ENCODE measurements at places on chromosomes 16 and 17.

GRCh38 chr17:9200699-9201359 is 179.5 kb downstream of the NTN1 start:
- DNase-seq: no peak

- no peak for DNase-seq
Measured at GRCh38 chr16:66588981-66589713, 9.9 kb downstream of the CMTM2 start.

DNA sequence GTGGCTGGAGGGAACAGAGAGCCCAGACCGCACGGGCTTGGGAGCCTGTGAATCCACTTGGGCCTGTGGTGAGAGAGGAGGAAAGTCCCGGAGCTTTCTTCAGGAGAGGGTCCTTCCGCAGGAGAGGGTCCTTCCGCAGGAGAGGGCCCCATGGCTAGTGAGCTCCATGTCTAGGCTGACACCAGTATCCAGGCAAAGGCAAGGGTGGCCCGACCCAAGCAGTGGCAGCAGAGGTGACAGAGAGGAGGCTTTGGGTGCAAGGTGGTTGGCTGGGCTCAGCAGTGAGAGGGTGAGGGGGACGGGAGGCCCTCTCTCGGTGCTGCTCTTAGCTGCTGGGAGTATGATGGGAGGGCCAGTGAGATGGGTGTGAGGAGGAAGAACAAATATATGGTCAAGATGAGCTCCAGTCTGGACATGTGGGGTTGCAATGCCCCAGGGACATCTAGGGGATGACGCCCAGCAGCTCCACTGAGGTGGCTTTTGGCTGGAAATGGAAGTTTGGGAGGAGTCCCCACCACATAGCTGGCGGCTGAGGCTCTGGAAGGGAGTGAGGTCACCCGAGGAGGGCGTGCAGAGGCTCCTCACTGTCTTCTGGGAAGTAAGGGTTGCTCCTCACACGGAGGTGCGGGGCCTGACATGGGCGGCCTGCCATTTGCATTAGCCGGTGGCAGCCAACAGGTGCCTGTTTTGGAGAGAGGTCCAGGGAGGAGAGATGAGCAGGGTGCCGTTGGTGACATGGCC is 2.3 kb upstream of the HSD3B7 start:
- peak; percentile 40 for DNase-seq

DNA sequence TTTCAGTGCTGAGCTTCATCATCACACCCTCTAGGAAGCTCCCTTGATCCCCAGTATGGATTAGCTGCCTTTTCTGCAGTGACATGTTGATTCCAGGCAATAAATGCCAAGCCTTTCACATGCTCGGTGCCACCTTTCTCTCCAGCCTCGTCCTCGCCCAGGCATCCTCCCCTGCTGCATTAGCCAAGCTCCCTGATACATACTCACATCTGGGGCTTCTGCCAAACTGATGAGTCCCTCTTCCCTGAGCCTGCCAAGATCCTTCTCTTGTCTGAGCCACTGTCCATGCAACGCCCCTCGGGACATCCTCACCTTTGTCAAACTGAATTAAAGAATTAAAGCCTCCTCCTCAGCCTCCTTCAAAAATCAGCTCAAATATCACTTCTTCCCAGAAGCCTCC is 538.5 kb upstream of the CDH11 start:
- DNase-seq: no peak

- DNase-seq: no peak
Measured at GRCh38 chr16:12303653-12304052, 327.1 kb downstream of the SNX29 start.

GRCh38 chr17:60863892-60864707 is 186.4 kb downstream of the BCAS3 start:
- DNase-seq: no peak

GRCh38 chr16:30808146-30808545 is 21.1 kb upstream of the ZNF629 start:
- no peak for DNase-seq

GRCh38 chr17:77875051-77875780 is 83.3 kb upstream of the TNRC6C start:
- DNase-seq: peak; percentile 50

- peak; percentile 21 for DNase-seq
Measured at GRCh38 chr16:49858200-49859124, 2.5 kb upstream of the ZNF423 start.

GRCh38 chr17:49928126-49928800 is 40.7 kb upstream of the DLX4 start:
- DNase-seq: no peak

DNA sequence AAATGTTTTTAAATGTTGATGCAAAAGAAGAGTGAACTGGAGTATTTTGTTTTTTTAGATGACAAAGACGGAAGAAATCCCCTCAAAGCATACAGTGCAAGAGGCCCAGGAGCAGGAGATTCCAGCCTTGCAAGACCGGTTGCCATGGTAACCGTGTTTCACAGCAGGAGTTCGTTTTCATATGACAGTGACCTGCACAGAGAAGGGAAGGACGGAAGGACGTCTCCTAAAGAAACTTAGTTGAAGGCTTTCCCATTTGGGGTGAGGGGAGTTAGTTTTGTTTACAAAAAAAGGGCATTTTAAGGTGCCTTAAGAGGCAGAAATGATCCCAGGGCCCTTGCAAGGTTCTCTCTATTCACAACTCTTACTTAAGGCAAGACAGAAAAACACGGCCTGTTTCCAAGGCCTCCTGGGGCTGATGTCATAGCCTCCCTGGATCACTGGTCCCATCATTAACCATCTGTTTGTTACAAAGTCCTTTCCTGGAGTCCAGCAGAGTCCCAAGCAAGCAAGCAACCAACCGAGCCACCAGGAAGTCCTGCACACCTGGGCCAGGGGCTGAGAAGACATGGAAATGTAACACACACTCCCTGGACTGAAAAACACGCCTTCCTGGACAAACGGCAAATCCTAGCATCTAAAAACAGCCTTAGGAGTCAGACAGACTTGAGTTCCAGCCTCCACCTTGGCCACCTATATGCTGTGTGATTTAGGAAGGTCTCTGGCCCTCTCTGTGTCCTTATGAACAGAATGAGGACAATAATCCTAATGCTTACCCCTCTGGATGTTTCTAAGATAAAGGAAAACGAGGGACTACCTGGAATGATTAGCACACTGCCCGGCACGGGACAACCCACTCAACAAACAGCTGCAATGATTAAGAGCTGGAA is 30.3 kb upstream of the RPH3AL start:
- DNase-seq: no peak

GRCh38 chr16:66146798-66147197 is 219.7 kb upstream of the CDH5 start:
- DNase-seq: no peak

- DNase-seq: no peak
Measured at GRCh38 chr17:44402564-44403172, 13.2 kb upstream of the ITGA2B start.

GRCh38 chr16:4465977-4466779 is 8.2 kb downstream of the NMRAL1 start:
- DNase-seq: no peak

GRCh38 chr16:525520-526180 is 1.9 kb upstream of the CAPN15 start:
- peak; percentile 75 for DNase-seq

- DNase-seq: peak; percentile 34
Measured at GRCh38 chr16:24906199-24906808, 60.5 kb downstream of the SLC5A11 start.

GRCh38 chr17:76419576-76420260 is 33.2 kb downstream of the UBE2O start:
- DNase-seq: no peak

GRCh38 chr16:66947302-66948065 is 12.2 kb downstream of the CES2 start:
- DNase-seq: peak; percentile 78

- DNase-seq: no peak
Measured at GRCh38 chr17:49597928-49598655, 22.4 kb downstream of the NXPH3 start.

DNA sequence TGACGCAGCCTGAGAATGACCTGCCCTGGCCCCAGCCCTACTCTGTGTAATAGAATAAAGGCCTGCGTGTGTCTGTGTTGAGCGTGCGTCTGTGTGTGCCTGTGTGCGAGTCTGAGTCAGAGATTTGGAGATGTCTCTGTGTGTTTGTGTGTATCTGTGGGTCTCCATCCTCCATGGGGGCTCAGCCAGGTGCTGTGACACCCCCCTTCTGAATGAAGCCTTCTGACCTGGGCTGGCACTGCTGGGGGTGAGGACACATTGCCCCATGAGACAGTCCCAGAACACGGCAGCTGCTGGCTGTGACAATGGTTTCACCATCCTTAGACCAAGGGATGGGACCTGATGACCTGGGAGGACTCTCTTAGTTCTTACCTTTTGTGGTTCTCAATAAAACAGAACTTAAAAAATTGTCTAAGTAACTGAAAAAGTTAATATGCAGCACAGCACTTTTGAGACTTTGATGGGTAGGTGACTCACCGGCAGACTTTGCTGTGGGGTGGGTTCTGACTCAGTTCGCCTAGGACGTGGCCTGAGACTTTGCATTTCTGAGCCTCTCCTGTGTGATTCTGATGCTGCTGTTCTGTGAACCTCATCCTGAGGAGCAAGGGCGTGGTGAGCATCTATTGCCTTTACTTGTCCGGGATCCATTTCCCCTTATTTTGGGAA is 5.7 kb downstream of the LAT start:
- no peak for DNase-seq

- DNase-seq: peak; percentile 39
Measured at GRCh38 chr17:74745548-74746177, 2.8 kb upstream of the NHERF1 start.

GRCh38 chr16:5584109-5584508 is 486.5 kb upstream of the EEF2KMT start:
- DNase-seq: no peak

- DNase-seq: no peak
Measured at GRCh38 chr16:75080205-75081029, 36.2 kb downstream of the LDHD start.

DNA sequence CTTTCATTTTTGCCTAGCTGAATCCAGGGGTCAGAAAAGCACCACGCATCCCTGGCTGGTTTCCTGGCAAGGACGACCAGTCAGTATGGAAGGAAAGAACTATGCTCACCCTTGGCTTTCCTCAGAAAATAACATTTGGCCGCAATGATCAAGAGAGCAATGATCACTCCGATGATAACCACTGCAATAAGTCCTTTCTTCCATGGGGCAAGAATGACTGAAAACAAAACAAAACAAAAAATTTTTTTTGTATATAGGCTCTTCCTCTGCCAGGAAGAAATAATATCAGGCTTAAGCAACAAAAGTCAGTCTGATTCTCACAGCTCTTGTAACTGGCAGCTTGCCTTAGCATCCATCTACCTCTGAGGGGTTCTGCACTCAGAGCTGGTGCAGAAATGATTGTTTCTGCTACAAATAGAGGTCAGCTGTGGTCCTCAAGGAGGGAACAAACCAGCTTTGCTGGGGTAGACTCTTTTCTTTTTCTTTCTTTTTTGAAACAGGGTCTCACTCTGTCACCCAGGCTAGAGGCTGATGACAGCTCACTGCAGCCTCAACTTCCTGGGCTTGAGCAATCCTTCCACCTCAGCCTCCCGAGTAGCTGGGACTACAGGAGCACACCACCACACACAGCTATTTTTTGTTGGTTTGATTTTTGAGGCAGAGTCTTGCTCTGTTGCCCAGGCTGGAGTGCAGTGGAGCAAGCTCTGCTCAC is 35.7 kb downstream of the PECAM1 start:
- no peak for DNase-seq

DNA sequence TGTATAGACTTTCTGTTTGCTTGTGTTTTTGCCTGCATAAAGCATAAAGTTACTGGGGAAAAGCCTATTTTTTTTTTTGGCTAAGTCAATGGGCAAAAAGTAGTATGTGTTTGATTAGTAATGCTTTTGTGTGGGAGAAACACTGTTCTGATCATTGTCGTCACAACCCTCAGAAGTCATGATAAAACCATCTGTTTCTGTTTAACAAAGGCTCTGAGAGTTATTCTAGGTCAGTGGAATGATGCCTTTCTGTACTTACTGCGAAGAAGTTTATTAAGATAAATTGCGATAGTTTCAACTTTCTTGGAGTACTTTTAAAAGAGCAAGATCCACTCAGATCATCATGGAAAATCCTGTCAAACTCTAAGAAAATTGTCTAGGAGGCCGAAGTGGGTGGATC is 80.9 kb downstream of the PRKCA start:
- DNase-seq: no peak

DNA sequence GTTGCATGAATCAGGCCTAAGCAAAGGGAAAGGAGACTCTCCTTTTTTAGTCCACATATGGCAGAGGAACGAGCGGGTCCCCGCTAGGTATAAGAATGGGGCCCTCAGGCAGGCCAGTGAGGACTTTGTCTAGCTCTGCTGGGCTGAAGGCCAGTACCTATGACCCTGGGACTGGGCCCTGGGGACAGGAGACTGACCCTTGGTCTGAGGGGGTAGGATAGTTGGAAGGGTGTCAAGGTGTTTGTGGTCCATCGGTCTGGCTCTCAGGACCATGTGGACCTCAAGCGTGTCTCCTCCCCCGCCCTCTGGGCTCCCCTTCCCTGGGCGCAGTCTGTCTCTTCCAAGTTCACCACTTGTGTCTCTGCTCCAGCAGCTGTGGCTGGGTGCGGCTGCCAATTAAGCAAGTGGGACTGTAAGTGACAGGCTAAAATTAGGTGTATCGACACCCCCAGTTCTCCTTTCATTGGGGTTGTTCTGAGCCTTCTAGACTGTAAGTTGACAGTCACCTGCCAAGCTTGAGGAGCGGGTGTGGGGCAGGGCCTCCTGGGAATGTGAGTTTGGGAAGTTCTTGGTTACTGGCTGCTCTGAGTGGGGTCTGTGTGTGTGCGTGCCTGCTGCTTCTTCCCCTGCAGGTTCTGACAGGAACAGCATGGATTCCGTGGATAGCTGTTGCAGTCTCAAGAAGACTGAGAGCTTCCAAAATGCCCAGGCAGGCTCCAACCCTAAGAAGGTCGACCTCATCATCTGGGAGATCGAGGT is 24.5 kb downstream of the AKAP1 start:
- DNase-seq: no peak

GRCh38 chr17:65047941-65048340 is 8.6 kb downstream of the GNA13 start:
- no peak for DNase-seq

DNA sequence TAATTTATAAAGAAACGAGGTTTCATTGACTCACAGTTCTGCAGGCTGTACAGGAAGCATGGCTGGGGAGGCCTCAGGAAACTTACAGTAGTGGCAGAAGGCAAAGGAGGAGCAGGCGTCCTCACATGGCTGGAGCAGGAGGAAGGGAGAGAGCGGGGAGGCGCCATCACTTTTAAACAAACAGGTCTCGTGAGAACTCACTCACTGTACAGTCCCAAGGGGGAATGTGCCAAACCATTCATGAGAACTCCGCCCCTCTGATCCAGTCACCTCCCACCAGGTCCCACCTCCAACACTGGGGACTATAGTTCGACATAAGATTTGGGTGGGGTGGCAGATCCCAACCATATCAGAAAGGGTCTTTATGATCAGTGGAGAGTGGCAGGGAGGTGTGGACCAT is 392.4 kb upstream of the TNRC6C start:
- no peak for DNase-seq

- DNase-seq: peak; percentile 19
Measured at GRCh38 chr16:50393858-50394802, 25.3 kb upstream of the BRD7 start.
